RPMI7951 (cell line): ENCODE measurements at places on chromosomes 3 and 15.

DNA sequence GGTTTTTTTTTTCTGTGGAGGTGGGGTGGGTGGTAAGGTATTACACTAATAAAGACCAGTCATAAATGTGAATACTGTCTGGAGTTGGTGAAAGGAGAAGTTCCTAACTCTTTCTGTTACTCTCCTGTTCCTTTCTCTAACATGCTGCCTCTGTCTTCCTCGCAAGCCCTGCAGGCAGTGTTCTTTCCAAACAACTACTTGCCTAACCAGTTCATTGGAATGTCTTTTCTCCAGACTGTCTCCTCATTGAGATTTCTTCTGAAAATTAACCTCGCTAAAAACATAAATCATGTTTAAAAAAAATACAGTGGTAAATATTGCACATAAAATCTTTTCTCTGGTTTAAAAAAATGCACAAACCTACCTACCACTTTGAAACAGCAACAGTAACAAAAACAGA lies 135.2 kb downstream of the TP63 start:
- DNase-seq: peak; percentile 71

GRCh38 chr3:177529716-177530335 lies 332.5 kb upstream of the TBL1XR1 start:
- DNase-seq: no peak

DNA sequence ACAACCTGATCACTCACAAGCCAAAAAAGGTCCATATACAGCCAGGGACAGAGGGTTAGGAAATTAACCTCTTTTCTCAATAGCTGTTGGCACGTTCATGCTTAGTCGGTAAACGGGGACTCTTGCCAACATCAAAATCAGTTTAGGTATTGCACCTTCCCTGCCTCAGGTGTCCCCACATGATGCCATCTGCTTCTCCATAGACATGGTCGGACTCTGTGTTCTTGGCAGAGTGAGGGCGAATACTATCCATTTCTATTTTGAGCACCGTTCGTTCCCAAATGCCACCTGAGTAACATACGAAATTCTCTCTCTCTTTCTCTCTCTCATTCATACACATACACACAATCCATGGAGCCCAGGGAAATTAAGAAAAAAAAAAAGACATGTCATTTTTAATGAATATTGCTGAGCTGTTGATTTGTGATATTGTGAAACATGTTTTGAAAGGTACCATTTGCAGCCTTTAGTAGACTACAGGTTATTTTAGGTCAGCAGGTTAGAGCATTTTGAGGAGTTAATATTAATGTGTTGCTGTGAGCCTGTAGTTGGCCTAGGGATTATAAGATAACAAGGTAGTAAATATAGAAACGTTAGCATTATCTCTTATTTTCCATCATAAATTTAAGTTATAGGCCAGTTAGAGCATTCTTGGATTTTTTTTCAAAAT lies 78.5 kb downstream of the GHSR start:
- no peak for DNase-seq

DNA sequence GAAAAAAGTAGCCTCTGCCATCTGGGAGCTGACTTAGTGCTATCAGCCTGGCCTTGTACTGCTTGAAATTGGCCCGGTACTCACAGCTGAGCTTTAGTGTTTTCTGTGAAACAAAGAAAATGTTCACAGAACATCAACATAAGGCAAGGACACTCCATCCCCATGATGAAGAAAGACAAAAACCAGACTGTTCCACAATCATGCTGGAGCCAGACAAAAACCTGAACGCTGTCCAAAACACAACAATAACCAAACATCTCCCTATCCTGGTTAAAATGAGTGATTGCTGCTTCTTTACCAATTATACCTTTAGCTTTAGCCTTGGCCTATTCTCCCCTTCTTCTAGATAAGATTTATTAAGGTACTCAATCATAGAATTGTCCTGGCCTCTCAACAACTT lies 153.9 kb downstream of the CPNE4 start:
- no peak for DNase-seq

- DNase-seq: peak; percentile 97
These were observed 117.8 kb upstream of the PRICKLE2 start for GRCh38 chr3:64342940-64343688.

DNA sequence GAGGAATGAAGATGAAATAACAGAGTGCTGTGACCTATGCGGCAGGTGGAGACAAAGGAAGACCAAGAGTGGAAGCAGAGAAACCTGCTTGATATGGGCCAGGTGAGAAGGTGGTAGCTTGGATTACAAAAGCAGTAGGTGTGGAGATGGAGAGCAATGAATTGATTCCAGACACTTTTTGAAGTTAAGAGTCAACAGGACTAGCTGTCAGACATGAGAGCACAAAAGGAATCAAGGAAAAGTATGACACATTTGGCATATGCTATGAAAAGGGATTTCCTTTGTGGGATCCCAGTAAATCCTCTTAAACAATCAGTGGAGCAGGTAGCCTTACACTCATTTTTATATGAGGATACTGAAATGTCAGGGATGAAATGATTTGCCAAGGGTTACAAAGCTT lies 160.5 kb downstream of the GREM1 start:
- DNase-seq: no peak

- peak; percentile 6 for DNase-seq
These were observed 4.9 kb downstream of the ADCY5 start for GRCh38 chr3:123444023-123444422.

DNA sequence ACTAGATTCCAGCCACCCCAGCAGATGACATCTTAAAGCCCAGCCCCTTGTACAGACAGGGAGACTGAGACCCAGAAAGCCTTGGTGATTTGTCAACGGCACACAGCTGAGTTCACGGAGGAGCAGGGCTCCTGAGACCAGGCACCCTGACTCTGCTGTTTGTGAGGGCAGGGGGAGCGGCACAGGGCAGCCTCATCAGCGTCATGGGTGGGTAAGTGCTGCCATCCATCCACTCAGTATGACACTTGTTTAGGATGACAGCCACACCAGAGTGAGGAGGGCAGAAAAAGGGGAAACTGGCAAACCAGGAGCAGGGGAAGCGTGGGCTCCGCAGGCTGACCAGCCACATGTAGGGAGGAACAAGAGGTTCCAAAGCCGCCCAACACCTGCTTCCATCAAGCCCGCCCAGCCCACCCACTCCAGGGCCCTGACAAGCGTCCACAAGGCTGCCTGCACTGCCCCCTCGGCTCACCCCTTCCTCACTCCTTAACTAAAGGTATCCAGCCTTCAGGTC lies 19.9 kb downstream of the RBPMS2 start:
- DNase-seq: no peak

DNA sequence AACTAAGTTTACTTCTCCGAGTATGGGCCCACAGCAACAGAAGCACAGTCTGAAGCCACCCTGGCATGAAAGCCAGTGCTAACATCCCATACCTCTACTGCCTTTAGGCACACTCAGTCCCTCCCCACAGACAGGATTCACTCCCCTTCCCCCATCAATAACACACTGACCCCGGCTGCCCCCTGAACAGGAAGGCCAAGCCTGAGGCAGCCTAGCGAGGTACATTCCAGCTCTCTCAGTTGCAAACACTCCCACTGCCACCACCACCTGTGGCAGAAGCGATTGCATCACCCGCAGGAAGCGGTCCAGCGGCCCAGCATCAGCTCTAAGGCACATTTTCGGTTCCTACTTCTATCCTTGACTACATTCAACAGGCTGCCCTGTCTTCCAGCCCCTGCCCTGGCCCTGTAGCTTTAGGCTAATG lies 7.0 kb upstream of the BMF start:
- DNase-seq: peak; percentile 57

GRCh38 chr15:36961956-36962355 lies 138.4 kb downstream of the MEIS2 start:
- no peak for DNase-seq

DNA sequence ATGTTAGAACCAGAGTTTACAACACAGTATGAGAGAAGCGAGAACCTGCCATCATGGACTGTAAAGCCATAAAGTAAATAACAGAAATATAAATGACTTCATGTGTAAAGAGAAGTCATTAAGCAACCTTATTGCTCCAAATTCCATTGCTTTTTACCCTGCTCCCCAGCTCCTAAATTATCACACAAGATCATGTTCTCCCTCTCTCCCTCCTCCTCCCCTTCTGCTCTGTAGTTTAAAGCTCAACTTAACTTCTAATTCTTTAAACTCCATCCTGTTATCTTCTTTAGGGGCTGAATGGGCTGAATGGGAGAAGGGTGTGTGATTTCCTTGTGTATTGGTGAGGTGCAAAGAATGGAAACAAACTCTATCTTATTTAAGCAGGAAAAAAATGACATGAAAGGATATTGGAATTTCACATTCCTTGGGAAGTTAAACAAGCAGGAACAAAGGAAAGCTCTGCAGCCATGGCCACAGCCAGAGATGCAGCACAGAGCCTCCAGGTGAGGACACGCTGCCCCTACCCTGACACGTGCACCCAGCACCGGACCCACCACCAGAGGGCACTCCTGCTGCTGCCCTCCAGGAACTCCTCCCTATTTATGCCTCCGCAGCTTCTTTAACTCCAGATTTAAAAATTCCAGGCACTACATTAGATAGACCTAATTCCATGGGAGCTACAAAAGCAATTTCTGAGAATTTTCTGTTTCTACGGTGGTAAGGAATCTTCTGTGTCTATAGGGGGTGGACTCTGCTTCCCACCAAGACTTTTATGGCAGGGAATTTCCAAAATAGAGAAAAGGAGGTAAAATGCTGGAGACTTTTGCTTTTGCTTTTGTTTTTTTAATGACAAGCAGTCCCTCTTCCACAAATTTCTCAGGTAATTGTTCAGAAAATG lies 76.9 kb upstream of the ABI3BP start:
- DNase-seq: peak; percentile 31

DNA sequence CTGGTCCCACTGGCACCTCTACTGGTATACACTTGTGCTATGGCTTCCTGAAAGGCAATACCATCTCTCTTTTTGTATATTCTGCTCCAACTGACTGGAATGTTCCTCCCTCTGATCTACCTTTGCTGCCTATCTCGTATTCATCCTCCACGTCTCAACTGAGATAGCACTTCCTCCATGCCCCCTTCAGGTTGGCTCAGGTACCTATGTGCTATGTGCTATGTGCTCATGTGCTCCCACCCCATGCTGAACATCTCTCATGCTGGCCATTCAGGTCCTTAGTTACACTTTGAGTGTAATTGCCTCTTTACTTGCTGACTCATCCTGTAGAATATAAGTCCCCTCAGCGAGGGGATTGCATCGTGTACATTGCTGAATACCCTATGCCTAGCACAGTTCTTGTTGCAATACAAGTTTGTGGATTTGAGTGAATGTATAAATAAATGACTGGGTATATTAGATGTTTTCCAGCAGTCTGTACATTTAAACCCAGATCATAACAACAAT lies 156.9 kb downstream of the SOX2 start:
- DNase-seq: no peak

- DNase-seq: no peak
These were observed 57.4 kb downstream of the ARHGAP31 start for GRCh38 chr3:119351581-119351980.

DNA sequence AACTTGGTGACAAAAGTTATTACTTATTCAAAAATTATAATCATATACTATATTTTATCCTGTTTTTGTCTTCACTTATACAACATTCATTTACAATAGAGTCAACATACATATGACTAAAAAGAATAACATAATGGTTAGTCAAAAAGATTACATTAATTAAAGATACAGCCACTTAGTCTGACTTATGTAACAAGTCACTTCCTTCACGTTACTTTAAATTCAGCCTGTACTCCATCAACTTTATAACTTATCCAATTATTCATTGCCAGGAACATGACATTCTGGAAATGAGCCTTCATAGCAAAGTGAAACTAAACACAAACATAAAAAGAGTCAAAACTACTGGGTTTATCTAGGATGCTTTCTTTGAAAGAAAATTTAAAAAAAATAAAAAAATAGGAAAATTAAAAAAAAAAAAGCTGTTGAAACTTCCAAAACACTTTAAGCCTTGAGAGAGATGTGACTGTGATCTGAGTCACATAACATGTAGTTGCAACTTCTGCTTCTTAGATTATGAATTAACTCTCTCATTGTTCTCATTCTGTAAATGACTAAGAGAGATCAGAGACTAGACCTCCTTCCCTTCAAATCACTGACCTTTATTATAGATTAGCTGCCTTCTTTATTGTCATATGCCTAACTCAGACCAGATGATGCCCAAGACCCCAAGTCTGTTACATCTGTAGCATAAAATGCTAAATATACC lies 107.8 kb downstream of the MYRIP start:
- no peak for DNase-seq

- no peak for DNase-seq
These were observed 231.1 kb upstream of the CNTN6 start for GRCh38 chr3:861721-862120.

- no peak for DNase-seq
These were observed 740.4 kb downstream of the TUSC7 start for GRCh38 chr3:117450026-117450425.

DNA sequence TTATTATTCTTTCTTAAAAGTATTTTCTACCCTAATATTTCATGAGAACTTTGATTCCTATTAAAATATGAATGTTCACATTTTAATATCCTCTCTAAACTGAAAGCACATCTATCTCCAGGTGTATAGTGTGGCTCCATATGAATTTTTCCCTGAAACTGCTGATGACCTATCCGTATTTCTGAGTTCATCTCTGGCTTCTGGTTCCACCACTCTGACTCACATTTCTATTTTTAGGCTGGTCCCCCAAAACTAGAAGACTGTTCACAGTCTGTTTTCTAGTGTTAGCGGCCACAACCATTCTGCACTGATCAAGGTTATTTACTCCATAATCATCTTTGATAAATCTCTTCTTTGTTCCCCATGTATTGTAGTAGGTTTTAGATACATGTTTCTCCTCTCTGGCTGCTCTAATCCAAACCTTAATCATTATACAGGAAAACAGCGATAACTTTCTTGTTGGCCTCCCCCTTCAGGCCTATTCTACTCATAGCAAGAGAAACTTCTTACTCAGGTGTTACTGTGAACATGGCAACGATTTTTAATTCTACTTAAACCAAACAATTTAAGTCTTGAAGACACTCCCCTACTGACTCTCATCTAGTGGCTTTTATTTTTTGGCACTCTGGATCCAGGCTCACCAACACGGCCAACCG lies 12.8 kb downstream of the ADPGK start:
- DNase-seq: no peak

GRCh38 chr3:143483214-143483613 lies 363.6 kb downstream of the CHST2 start:
- DNase-seq: no peak

DNA sequence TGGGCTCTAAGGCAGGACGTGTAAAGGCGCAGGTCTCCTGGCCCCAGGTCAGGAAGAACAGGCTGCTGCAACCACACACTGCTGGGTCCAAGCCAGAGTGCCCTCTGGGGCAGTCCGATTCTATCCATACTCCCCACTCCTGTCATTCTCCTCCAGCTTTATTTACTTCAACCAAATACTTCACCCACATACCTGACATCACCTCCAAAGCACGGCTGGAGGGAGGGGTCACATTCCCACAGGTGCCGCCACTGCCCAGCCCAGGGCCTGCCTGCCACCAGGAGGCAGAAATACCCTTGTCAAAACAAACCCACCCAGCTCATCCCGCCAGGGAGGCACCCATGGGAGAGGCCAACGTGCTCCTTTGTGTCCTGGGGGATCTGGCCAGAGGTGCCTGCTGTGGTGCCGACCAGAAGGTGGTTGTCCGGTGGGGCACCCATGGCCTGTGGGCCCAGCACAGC lies 100.4 kb downstream of the DAPK2 start:
- DNase-seq: peak; percentile 12

- no peak for DNase-seq
These were observed 48.7 kb downstream of the EFCAB12 start for GRCh38 chr3:129379582-129380358.
